NT2/D1 (cell line): ENCODE measurements at places on chromosomes 6 and 20.

GRCh38 chr6:122422614-122423267 is 23.3 kb downstream of the HSF2 start:
- no peak for DNase-seq

GRCh38 chr20:63782521-63782971 is 43.0 kb downstream of the SLC2A4RG start:
- DNase-seq = no peak

DNA sequence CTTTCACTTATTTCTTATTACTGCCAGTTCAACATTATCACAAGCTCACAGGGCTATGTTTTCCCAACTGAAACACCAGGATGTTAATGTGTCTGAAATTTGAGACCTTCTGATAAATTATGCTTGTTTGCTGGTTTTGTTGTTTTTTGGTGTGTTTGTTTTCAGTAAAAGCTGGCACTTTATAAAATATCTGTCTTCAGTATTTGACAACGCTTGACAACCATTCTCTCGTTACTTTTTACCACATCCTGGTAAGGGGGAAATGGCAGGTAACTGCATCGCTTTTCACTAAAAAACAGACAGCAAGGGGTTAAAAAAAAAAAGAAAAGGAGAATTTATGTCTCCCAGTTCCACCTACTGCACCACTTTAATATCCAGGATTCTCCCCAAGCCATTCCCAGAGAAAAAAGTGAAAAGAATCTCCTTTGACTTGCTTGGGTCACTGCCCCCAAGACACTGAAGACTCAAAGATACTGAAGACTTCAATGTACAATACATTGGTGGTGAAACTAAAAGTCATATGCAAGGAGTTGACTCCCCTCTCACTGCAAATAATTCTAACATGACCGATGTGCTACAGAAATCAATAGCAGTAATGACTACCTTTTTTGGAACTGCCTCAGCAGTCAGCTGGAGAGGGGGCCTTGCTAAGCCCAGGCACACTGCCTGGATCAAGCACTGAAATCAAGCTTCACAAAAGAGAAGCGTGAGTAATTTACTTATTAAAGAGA is 88.9 kb downstream of the HIVEP2 start:
- DNase-seq = no peak

GRCh38 chr20:4848041-4848440 is 126.3 kb downstream of the PRND start:
- DNase-seq = no peak

DNA sequence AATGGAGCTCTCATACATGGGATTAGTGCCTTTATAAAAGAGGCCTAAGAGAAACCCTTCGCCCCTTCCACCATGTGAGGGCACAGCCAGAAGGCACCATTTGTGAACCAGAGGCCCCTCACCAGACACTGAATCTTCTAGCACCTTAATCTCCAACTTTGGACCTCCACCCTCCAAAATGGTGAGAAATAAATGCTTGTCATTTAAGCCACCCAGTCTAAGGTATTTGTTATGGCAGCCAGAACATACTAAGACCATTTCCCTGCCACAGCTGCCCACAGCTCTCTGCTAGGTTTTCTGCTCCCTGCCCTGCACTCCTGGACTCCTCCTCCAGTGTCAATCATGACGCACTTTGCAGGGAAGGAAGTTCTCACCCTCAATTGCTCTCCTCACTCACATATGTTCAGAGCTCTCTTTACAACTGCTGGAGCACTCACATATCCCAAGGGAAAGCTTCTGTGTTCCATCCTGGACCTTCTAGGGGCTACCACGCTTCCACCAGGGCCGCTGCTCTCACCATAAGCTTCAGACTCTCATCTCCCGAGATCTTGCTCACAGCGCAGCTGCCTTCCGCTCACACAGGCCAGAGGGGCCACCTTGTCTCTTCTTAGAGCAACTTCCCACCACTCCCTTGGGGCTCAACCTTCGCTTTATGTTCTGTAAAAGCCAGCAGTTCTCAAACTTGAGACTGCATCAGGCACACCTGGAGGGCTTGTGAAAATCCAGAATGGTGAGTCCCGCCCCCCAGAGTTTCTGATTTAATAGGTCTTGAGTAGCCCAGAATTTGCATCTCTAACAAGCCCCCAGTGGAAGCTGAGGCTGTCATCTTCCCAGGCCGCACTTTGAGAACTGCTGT is 1.6 kb upstream of the LY86 start:
- no peak for DNase-seq

GRCh38 chr6:95574811-95575210 is 2.5 kb upstream of the MANEA start:
- DNase-seq = no peak

DNA sequence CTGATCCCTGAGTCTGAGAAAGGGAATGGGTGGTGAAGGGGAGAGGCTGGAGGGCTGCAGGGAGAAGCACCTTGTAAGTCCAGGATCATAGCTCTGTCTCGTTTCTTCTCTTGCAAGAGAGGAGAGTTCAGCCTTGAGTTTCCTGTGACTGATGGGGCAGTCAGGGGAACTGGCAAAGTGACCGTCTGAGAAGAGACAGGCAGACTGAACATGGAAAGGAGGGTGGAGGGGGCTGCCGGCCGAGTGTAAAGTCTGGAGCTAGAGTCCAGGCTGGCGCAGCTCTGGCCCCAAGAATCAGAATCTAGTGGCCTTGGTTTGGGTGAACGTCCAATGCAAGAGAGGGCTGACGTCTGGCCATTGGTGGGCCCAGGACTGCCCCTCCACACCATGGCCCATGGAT is 72.5 kb downstream of the TCP11 start:
- DNase-seq = no peak

- no peak for DNase-seq
Observed at GRCh38 chr6:106184629-106185028, 98.5 kb downstream of the PRDM1 start.

DNA sequence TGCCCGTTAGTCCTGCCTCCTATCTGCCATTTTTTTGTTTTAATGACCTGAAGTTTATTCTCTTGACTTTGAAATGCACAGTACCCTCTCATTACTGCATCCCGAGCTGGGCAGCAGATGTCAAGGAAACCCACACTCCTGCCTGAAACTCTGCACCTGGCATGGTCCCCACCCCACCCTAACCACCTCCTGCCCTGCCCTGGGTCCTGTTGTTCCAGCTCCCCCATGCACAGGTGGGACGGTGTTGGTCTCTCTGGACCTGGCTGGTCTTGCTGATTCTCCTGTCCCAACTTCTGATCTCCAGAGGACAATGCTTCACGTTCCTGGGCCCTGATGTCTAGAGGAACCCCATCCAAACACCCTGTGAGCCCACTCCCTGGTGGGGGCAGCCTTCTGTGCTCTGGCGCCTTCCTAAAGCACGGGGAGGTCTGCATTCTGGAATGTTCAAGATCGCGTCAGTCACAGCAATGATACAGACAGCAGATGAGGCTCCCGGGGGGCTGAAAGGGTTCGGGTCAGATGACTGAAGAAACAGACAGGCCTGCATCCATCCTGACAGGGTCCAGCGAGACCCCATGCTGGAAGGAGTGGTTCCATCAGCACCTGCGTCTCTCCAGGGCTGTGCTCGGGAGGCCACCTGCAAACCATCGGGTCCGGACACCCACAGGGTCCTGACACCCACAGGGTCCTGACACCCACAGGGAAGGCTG is 73.6 kb downstream of the ERMARD start:
- DNase-seq = no peak

DNA sequence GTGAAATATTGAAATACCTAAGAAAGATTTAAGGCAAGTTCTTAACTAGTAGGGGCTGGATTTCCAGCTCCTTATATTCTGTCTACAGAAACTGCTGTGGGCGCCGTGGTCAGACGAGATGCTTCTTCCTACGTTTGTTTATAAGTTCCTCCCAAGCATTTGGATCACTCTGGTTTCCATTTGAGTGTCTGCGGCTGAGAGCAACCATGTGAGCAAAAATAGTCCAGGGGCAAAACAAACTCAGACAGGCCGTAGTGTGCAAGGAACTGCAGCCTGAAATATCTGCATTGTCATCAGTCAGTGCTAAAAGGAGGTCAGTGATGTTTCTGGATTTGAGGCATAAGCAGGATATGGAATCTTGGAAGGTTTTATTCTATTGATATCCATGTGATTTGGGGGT is 485.9 kb upstream of the JAG1 start:
- no peak for DNase-seq

GRCh38 chr20:41165001-41165882 is 27.9 kb downstream of the PLCG1 start:
- no peak for DNase-seq

- DNase-seq = no peak
Observed at GRCh38 chr6:2659381-2659780, 91.3 kb downstream of the MYLK4 start.

DNA sequence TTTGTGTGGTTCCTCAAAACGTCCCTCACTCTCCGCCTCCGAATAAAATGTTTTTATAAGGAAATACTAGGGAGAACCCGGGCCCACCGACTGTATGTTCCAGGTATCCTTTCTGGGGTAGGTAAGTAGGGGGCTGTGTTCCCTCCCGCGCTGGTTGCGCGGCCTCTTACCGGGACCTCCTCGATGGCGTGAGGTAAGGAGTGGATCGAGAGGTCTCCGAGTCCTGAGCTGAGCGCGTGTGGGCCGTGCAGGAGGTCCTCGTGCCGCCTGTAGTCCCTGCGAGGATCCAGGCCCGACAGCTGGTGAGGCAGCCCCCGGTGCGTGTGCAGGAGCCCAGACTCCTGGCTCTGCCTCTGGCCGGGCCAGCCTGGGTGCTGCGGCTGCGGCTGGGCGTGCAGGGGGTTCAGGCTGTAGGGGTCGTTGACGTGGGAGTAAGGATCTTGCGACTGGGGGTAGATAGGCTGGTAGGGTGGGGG is 5.1 kb downstream of the TFAP2A start:
- DNase-seq = no peak

- DNase-seq = no peak
Observed at GRCh38 chr6:33452496-33452895, 1.9 kb upstream of the ZBTB9 start.

DNA sequence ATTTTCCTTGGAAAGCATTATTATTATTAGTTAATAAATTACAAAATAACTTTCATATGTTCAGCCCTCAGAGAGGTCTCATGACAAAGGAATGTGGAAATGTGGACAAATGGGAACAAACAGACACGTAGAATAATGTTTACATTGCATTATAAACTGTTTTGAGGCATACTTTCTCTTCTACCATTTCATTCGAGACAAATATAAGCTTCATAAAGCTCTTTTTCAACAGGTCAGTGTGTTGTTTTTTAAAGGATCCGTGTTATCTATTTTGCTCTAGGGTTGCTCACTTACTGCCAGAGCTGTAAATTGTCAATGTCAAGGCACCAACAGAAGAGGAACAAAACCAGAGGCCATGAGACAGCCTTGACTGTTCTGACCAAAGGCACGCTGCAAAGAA is 256.8 kb downstream of the PHACTR1 start:
- no peak for DNase-seq

DNA sequence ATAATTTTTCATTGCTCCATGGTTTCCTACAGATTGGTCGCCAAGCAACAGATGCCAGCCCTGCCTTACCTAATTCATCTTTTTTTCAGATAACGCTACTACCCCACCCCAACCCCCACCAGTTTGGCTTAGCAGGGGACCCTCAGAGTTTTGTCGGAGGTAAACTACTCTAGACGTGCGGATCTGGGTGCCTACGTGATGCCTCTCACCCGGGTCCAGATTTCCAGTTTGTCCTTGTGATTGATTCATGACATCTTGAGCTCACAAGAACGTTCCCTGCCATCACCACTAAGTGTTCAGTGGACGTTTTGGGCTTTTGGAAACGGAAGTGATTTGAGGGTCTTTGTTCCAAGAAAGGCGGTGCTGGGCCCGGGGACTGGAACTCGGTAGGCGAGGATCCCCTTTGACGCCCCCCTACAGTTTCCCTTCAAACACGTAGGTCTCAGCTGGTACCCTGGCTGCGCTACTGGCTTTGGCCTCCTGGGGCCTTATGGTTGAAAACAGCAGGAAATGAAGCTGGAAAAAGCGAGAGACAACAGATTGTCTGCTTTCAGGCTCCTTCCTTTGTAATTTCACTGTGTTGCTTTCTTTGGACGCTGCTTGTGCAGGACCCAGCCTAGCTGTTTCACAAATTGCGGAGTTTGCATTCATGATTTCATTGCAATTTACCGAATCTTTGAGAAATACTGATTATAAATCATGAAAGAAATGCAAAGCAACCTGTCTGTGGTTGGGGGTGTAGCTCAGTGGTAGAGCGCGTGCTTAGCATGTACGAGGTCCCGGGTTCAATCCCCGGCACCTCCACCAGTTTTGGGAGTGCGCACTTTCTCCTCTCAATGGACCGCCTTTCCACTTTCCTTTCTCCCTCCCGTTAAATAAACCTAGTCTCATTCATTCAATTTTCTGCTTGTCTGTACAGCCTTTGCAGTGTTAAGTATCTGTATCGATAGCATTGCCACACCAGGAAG is 81.0 kb downstream of the GPX5 start:
- peak; percentile 55 for DNase-seq

DNA sequence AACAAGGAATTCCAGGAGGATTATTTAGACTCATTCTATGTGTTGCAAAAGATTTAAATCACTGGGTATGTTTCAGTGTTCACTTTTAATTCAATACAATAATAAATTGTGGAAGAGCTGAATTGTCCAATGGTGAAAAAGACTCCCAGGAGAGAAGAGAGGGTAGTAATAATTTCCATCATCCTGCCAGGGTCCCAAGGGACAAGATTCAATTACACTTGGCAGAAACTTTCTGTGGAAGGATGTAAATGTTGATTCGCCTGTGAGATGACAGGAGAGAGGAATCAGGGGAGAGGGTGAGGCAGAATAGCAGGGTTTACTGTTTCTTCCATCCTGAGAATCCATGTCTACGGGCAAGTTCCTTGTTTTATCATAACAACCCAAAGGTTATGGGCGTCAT is 342.7 kb downstream of the ESR1 start:
- DNase-seq = no peak

GRCh38 chr20:62792940-62793756 is 3.1 kb upstream of the MRGBP start:
- DNase-seq = no peak

DNA sequence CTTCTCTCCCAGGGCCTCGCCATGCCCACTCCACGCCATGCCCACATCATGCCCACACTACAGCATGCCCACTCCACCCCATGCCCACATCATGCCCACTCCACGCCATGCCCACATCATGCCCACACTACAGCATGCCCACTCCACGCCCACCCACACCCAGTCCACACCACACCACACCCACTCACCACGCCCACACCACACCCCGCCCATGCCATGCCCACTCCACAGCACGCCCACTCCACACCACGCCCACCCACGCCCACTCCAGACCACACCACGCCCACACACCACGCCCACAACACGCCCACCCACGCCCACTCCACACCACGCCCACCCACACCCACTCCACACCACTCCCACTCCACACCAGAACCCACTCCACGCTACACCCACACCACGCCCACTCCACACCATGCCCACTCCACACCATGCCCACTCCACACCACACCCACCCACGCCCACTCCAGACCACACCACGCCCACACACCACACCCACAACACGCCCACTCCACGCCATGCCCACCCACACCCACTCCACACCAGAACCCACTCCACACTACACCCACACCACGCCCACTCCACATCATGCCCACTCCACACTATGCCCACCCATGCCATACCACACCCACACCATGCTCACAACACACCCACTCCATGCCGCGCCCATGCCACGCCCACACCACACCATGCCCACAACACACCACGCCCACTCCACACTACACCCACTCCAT is 88.6 kb downstream of the ERMARD start:
- DNase-seq = no peak
